ENCODE measurements at places on chromosomes 7 and 10.
A peak's percentile ranks its signal among the peaks of the same experiment; 100 is the strongest.

DNA sequence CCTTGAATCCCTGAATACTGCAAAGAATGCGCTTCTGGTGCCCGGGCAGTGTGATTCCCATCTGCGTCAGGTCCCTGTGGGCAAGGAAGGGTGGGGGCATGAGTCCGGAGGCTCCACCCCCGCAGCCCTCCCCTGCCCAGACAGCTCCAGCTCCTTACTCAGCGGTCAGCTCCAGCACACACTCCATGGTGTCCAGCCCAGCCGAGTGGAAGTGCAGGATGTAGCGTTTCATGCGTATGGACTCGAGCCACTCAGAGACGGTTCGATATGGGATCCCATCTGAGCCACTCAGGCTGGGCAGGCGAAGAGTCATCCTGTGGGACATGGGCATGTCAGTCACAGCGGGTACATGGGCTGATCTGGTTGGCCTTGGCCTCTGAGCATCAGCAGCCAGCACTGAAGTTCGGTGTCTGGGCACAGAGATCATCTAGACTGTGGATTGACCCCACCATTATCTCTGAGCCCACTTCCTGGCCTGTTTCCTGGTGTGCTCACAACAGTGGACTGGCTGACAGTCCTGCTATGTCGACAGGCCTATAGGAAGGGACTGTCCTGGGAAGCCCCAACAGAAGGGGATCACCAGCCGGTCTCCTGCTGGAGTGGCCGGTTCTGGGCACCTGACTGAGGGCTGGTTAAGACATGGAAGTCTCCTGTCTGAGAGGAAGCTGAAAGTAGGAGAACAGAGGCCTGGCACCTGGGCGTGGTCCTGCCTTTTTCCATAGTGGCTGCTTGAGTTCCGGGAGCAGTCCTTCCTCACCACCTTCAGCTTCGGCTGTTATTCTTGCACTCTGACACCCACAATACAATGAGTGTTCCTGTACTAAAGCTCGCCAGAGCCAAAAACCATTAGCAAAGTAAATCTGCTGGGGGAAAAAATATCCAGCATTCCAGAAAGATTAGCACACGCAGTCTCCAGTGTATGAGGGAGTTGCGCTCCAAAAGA, 10.6 kb downstream of the ZYX start:
- peak; percentile 67 for DNase-seq

DNA sequence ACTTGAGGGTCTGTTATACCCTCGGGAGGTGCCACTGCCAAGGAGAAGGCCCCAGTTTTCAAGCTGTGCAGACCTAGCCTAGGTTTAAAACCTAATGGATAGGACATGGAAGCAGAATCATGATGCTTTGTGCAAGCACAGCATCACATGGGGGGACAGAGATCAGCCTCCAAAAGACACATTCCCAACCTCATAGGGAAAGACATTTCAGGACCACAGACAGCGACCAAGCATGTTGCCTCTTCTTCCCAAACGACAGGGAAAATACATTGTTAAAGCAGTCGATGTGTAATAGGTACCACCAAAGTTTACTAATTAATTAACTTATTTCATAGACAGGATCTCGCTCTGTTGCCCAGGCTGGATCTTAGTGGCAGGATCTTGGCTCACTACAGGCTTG, 573.9 kb downstream of the TCERG1L start:
- DNase-seq: peak; percentile 64

DNA sequence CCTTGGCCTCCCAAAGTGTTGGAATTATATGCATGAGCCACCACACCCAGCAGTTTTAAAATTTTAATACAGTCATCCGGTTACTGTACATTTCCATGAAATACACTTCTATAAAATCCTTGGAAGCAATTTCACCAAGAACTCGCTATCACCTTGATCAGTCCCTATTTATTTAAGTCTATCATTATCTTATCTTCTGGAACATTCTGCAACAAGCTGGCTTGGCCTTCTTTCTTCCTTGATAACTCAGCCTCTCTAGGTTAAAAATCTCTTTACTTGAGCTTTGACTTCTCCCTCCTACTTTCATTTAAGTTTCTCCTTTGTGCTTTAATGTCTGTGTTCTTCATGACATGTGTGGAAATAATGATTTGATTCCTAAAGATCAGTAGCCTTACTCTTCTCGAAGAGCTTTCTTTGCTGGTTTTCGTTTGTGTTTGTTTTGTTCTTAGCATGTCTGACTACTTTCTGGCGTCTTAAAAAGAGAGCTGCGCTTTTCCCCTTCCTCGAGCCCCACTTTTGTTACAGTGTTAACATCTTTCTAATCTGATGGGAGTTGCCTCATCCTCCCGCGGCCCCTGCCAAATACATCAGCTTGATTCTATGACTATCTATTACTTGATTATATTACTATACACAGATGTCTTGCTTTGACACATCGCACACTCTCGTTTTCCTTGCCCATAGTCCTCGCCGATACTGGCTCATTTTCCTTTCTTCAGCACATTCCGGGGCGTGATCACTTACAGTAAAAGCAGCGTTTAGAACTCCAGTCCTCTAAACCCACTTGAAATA, 11.1 kb upstream of the CALML5 start:
- DNase-seq: no peak

DNA sequence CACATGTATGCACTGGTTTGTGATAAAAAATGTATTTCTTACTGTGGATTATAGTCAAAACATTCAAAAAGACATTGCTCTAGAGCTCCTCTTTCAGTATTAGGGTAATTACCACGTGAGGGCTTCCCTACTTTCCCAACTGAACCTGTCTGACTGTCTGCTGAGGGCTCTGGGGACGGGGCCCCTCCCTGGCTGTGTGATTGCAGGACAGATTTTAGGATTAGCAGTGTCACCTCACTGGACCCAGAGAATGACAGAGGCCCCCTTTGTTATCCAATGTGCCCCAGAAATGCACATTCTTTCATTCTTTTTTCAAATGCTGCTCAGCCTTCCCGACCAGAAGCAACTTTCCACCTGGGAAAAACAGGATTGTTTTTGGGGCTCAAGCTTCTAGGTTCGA, 43.6 kb upstream of the MXI1 start:
- peak; percentile 74 for DNase-seq

DNA sequence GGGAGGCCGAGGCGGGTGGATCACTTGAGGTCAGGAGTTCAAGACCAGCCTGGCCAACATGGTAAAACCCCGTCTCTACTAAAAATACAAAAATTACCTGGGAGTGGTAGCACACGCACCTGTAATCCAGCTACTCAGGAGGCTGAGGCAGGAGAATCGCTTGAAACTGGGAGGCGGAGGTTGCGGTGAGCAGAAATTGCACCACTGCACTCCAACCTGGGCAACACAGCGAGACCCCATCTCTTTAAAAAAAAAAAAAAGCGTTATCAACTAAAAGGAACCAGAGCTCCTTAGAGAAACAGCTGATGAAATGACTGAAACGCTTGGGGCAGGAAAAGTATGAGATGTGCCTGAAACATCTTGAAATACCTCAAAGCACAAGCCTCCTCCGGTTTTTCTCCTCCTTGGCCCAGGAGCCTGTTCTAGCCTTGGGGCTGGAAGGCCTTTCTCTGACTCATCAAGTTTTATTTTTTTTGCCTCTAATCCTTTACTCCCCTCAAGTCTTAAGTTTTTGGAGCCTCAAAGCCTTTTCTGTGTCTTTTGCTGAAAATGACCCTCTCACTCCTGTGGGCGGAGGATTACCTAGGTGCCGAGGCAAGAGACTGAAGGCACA, 2.6 kb upstream of the METTL27 start:
- peak; percentile 79 for DNase-seq
